ENCODE measurements at places on chromosomes 6 and 20.

- no peak for DNase-seq
Observed at GRCh38 chr20:34546751-34547181, 11.8 kb upstream of the MAP1LC3A start.

DNA sequence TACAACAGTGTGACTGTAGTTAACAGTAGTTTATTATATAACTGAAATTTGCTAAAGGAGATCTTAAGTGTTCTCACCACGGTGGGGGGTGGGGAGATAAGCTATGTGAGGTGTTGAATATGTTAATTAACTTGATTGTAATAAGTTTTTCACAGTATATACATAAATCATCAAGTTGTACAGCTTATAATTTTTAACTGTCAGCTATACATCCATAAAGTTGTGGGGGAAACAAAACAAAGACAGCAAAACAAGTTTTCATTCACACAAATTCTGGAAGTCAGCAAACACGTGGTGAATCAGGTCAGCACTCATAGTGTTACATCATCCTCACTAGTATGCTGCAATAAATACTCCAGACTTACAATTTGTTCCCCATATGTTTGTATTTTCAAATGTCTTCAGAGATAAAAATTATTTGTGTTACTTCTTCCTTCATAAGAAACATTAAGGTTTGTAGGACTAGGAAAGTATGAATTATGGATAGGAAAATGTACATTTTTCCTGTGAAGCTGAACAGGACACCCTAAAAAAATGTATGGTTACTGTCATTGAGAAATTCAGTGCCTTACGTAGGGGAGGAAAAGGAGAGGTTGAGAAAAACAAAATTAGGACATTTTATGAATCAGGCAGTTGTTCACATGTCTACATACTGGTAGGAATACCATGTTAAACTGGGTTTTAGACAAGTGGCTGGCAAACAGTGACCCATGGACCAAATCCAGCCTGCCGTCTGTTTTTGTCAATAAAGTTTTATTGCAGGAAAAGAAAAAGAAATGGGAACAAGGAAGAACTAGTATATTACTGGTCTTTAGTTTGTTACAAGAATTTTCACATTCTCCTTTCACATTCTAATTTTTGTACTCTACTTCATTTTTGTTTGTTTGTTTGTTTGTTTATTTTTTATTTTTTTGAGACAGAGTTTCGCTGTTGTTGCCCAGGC, 6.0 kb downstream of the SUMO4 start:
- DNase-seq = no peak

DNA sequence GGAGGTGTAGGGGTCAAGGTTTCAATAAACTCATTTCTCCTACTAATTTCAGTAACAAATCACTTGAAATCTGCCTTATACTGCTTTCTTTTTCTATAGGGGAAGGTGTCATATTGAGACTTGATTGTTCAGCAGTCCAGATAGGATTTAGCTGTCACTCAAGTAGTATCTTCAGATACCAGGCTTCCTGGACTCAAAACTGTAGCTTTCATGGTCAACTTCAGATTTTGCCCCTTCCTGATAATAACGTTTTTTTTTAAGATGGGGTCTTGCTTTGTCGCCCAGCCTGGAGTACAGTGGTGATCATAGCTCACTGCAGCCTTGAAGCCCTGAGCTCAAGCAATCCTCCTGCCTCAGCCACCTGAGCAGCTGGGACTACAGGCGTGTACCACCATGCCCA, 77.8 kb downstream of the JAG1 start:
- no peak for DNase-seq

- peak; percentile 8 for DNase-seq
Observed at GRCh38 chr6:118709859-118710350, 58.5 kb upstream of the CEP85L start.

GRCh38 chr6:149342525-149342924, 25.0 kb downstream of the TAB2 start:
- DNase-seq = no peak

GRCh38 chr6:155014670-155015300, 19.7 kb downstream of the TIAM2 start:
- no peak for DNase-seq

DNA sequence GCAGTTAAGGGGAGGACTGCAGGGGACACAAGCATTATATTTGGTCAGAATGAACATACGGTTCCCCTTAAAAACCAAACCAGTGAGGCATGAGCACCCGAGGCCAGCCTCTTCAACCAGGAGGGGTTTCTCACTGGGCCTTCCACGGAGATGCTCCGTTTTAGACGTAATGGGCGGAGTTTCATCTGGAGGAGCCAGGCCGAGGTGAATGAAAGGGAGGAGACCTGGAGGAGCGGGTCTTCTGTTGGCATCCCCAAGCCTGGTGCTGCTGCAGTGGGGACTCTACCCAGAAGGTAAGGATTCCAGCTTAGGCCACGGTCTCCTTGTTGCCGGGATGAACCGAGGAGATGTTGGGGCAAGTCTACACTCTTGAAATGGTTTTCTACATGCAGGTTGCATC, 47.4 kb downstream of the ADNP start:
- no peak for DNase-seq

DNA sequence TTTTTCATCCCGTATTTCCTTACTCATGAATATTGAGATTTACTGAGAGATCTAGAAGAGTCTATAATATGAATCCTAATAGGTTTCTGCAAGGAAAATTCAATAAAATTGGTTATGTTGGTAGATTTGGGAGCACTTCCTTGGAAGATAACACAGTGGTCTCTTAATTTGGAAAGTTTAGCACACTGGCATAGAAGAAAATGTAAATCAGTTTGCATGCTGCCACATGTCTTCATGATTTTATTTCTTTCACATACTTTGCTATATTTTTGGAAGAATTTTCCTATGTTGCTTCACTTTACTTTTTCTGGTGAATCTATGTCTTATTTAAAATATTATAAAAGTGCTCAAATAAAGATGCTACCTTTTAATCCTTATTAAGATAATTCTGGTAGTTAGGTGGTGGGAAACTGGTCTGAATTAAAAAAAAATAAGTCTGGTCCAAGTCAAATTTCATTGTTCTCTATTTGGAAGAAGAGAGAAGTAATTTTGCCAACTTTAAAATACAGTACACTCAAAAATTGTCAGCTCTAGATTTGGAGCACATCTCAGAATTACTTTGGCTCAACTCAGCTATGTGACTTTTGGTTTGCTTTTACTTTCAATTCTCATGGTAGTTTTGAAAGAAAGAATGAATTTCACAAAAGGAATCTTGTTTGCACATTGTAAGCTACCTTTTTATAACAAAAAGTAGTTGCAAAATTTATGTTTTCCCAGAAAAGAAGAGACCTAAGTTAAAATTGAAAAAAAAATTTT, 197.3 kb downstream of the CENPW start:
- no peak for DNase-seq

DNA sequence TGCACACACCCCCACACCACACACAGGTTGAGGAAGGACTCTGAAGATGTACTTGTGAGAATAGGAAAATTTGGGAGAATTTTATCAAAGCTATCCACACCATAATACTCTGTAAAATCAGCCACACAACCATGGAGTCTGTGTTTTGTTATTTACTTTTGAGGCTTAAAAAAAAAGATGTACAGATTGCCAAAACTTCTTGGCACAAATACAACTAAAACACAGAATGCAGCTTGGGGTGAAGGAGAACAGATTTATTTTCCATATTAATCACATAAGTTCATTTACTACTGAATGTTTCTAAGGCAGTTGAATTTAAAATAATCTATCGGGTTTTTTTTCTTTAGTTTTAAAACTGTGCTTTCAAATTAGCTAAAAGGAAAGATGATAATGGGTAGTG, 32.8 kb upstream of the KCNQ5 start:
- no peak for DNase-seq

GRCh38 chr6:92150553-92150952, 1268.8 kb downstream of the EPHA7 start:
- DNase-seq = no peak

DNA sequence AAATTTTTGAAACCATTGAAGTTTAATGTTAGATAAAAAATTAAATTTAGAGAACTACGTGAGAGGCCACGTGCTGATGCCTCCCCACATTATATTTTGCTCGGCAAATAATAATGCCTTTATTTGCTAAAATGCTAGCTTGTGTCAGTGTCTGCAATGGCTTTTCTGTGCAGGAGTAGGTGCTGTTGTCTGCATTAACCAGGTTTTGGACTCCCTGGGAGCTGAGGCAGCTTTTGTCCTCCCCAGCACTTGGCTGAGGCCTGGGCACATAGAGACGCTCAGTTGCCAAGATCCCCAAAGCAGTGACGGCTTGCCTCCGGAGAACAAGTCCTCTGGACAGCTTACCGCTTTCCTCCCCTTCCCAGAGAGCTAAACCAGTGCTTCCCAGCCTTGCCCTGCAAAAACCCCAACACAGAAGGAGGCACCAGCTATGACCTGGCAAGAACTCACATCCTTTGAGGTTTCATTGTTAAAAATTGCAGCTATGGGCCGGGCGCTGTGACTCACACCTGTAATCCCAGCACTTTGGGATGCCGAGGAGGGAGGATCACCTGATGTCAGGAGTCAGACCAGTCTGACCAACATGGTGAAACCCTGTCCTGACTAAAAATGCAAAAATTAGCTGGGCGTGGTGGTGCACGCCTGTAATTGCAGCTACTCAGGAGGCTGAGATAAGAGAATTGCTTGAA, 59.9 kb downstream of the KAT14 start:
- no peak for DNase-seq

DNA sequence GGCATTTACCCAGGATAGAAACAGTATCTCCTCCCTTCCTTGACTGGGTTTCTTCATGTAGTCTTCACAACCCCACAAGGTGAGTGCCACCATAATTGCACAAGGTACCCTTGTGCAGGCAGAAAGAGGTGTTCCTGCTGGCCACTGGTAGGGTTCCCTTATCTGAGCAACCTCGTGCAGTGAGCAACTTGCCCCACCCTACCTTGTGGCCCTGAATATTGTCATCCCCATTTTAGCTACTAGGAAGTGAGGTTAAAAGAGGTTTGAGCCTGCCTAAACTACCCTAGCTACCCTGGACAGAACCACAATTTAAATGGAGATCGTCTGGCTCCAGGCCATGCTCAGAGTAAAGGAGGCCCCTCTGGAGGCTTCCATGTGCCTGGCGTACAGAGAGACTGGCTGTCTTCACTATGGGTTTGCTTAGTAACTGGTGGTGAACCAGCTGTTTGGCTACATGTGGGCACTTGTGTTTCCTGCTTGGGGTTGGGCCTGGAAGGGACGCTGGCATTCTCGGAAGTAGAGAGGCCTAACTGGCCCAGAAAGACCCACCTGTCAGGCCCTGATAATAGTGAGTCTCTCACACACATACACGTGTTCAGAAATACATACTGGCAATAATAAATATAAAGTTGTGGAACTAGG, 148.8 kb downstream of the LRFN2 start:
- DNase-seq = no peak

GRCh38 chr20:20872428-20872827, 160.0 kb upstream of the RALGAPA2 start:
- no peak for DNase-seq

DNA sequence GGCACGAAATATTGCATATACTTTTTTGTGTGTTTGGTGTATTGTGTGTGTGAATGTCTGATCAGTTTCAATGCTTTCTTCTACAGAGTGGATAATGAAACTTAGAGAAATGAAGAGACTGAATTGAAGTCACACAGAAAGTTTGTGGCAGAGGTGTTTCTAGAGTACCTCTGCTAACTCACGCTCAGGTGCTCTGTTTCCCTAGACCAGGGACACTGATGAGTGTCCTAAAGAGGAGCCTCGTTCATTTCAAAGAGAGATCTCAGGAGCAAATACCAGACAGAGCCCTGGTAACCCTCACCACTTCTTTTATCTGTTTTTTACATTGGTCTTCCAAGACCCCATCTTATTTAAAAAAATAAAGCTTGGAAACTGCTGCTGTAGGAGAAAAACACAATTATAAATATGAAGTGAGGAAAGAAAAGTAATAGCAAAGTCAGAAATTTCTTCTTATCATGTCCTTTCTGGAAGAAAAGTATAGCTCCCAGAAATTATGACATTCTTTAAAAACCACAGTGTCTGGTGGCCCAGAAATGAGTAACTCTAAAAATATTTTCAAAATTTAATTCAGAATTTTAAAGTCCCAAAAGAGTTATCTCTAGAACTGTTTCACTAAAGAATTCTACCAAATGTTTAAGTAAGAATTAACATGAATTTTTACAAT, 720.6 kb downstream of the RFPL4B start:
- no peak for DNase-seq

- no peak for DNase-seq
Observed at GRCh38 chr6:24396824-24397223, 5.9 kb upstream of the MRS2 start.

DNA sequence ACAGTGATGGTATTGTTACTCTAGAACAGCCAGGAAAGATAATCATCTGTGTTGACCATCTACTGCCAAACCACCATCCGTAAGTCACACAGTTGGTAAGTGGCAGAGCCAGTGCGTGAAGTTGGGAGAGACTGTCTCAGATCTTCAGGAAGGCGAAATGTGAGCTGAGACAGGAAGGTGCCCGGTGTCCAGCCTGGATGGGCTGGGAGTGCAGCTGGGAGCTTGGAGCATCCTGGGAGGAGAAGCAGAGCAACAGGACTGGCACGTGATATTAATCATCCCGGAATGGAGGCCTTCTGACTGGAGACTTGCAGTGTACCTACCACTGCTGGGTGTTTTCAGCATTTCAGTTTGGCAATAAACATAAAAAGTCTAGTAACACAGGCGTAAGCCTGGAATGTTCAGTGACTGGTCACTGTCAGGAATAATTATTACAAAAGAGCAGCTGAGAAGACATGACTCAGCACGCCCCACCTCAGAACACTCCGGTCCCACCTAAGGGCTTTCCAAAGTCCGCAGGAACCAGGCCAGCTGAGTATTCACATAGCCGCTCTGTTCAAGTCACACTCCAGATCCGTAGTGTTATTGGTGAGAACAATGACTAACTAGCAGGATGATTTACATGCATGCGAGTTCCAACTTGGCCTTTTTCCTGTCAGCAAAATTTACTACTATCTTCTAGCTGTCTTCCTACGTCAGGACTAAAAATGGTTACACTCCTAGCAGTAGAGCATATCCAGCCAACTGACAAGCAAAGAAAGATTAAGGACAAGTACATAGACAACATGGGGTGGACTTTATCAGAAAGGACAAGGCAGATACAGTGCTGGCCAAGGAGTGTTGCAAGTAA, 45.1 kb upstream of the PNRC1 start:
- DNase-seq = peak; percentile 53

GRCh38 chr6:137080711-137081110, 35.9 kb upstream of the IL20RA start:
- DNase-seq = no peak

GRCh38 chr20:50406610-50407136, 103.5 kb upstream of the PTPN1 start:
- no peak for DNase-seq

- no peak for DNase-seq
Observed at GRCh38 chr6:56550301-56550700, 92.4 kb downstream of the DST start.

DNA sequence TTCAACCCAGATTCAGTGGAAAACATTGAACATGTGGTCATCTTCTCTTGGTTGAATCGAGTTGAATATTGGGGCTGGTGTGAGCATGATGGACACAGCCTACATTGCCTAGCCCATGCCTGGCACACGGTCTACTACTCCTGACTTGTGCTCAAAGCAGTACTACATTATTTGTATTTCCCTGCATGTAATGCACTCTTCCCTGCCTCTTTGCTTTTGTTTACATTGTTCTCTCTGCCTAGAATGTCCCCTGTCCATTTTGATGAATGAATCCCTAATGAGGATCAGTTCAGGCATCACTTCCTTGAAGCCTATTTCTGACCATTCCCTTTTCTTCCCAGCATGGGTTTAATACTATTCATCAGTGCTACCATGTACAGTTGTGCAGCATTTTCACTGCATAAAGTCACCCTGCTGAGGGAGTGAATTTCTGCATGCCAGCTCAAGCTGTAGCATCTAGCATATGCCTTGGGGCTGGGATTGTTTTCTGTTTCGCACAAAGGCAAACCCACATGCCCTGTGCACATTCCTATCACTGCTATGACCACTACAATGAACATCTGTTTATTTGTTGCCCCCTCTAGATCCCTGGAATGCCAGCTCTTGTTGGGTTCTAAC, 75.3 kb upstream of the CCN6 start:
- DNase-seq = no peak

Measured in occipital lobe (tissue), 3 donors.